ENCODE measurements at places on chromosomes 6 and 20.

DNA sequence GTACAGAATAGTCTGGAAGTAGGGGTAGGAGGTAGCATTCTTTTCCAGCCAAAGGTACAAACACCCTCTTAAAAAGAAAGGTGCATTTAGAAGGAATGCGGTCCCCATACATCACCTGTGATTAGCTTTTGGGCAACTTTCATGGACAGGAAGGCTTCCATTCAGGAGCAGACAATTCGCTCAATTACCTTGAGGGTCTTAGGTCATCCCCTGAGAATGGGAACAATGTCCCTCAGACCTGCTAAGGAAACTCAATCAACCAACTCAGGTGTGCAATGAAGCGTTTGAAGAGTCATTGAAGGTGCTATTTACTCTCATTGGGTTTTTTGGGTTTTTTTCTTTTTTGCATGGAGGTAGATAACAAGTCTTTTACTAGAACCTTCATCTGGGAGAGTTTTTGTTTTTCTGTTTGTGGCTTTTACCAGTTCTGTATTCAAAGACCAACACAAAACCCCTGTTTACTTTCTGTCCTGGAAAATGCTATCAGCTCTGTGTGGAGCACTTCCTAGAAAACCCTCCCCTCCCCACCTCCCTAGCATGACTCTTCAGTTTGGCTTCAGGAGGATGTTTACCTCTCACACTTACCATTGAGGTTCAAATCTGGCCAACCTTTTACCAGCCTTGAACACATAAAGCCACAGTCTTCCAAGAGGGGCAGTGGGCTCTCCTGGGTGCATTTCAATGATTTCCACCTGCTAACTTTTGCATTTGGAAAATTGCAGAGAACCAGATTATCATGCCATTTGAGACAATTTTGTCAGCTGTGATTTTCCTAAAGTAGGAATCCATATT lies 271.2 kb upstream of the PRDM1 start:
- DNase-seq, result no peak

DNA sequence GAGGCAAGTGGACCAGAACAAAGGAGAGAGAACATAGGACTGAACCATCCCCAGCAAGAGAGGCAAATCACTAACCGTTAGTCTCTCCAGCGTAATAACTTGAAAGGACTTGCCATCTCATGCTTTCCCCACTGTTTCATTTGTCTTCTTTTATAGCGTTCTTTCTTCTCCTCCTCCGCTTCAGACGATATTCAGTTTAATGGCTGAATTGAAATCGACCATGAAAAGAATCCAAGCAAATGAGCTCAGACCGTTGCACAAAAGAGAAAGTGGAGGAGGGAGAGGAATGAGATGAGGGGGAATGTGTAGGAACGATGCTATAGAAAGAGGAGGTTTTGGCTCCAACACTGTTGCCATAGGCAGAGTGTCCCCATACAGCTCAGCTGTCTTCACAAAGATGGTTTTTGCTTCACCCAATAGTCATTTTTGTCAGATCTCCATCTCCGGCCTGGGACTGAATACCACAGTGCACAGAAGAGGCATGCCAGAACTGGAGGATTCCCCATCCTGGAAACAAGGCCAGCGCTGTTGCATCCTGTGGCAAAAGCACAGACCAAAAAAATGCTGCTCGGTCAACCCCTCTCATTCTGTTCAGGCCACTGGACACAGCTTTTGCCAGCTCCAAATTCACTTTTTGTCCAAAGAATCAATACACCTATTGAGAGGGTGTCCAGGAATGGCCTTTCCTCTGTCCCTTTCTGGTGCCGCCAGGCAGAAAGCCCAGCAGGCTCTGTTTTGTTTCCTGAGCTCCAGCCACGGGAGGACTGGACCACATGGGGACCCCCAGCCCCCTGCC lies 176.1 kb downstream of the ID4 start:
- no peak for DNase-seq

GRCh38 chr6:13667655-13668054 lies 44.0 kb downstream of the RANBP9 start:
- DNase-seq, result no peak

DNA sequence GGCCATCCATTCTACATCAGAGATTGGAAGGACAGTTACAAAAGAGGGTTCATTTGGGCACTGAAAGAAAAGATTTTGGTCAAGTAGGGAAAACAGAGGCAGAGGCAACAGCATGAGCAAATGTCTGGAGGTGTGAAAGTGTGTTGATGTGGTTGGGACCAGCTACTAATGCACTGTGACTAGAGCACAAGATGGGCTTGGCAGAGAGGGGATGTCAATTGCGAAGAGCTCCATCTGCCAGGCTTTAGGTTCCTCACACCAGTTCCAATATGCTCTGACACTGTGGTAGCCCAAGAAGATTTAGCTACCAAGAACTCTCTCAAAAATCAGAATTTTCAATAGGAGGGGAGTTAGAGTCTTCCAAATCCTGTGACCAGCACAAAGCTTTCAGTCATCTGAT lies 42.1 kb downstream of the TRAF3IP2 start:
- DNase-seq, result no peak

DNA sequence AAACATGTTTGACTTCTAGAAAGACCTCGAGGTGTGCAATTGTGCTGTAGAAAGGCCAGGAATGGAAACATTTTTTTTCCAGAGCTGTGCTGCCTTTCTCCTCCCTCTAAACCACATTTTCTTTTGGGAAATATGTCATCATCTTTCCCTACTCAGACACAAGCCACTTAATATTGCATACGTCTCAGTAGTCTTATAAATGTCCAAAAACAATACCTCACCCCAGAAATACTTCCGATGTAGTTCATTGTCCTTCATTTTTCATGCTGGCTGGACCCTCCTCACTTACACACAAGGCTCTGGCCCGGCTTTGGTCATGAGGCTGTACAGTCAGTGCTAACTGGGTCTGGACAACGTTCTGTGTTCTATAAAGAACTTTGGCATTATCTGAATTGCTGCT lies 126.4 kb downstream of the SCML4 start:
- DNase-seq, result no peak

- DNase-seq, result no peak
Measured at GRCh38 chr6:159645640-159646039, 47.4 kb downstream of the SOD2 start.

DNA sequence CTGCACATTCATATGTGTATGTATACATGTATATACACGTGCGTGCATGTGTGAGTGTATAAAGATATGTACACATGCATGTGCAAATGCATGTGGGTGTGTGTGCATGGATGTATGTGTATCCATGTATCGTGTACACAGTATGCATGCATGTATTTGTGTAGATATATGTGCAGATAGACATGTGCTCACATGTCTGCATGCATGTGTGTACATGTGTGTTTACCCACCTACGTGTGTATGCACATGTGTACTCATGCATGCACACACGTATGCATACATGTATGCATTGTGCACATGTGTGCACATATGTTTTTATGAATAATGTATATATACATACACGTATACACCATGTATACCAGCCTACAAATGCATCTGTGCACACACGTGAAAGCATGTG lies 80.3 kb upstream of the ZNF322 start:
- DNase-seq, result no peak

GRCh38 chr6:157555455-157556143 lies 174.6 kb downstream of the ZDHHC14 start:
- no peak for DNase-seq

- DNase-seq, result no peak
Measured at GRCh38 chr20:4216866-4217265, 201.5 kb upstream of the RNF24 start.

GRCh38 chr20:54133434-54134427 lies 40.1 kb downstream of the CYP24A1 start:
- no peak for DNase-seq

- DNase-seq, result no peak
Measured at GRCh38 chr20:16699293-16699692, 30.5 kb upstream of the SNRPB2 start.

- DNase-seq, result no peak
Measured at GRCh38 chr6:52603000-52603795, 26.3 kb upstream of the TRAM2 start.
